ENCODE measurements at places on chromosomes 16 and 17.

DNA sequence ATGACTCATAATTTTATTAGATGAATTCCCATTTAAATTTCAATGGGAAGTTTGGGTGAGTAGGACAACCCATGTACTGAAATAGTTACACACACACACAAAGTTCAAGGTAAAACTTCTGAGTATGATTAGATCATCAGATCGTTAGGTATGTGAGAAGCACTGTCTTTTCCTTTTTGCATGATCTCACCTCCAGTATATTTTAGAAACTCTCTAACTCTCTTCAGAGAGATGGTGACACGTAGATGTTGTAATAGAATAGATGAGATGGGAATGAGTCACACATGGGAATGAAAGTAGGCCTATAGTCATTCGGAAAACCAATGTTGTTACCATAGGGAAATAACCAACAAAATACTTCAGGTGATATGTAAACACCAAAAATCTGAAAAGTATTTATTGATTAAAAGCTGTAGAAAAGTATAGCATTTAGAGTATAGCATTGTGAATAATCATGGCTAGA lies 22.2 kb downstream of the KRT23 start:
- DNase-seq, result no peak

DNA sequence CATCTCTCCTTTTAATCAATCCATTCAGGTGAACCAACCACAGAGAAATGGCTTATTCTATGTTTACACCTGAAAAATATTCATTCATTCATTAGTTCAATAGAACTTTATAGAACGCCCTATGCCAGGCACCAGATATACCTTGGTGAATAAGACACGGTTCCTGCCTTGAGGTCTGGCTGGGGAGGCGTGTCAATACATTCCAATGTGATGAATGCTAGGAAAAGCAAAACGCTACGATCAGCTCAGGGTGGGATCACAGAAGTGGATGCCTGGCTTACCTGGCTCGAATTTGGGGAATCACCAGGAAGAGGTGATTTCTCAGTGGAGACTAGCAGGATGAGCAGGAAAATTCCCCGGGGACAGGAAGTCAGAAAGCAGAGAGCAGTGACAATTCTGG lies 17.5 kb upstream of the WFIKKN2 start:
- DNase-seq, result no peak

GRCh38 chr17:37614391-37614790 lies 5.2 kb upstream of the SYNRG start:
- DNase-seq, result no peak

- no peak for DNase-seq
Measured at GRCh38 chr17:4602041-4602440, 17.7 kb downstream of the SMTNL2 start.

DNA sequence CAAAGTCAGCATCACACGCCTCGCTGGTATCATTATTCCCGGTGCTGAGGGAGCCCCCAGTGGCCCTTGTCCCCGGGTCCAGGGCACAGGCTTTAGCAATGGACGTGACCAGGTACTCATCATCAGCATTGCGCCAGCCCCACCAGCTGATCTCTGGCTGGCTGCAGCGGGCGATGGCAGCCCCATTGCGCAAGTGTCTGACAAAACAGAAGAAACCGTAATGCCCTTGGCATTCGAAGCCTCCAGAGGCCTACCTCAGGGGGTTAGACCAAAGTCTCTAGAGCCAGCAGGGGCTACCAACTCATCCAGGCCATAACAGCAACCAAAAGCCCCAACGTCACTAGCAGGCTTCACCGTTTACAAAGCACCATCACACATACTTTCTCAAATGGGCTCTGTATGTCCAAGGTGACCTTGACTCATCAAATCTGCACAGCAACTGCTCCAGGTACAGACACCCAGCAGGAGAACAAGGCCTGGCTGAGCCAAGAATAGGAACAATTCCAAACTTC lies 7.3 kb downstream of the MTMR4 start:
- no peak for DNase-seq

GRCh38 chr16:13920510-13920818 lies 510 bp downstream of the ERCC4 start:
- no peak for DNase-seq

- peak; percentile 13 for DNase-seq
Measured at GRCh38 chr16:26569793-26570192, 496.9 kb upstream of the C16orf82 start.

- DNase-seq, result no peak
Measured at GRCh38 chr17:46026166-46027047, 27.4 kb downstream of the STH start.

DNA sequence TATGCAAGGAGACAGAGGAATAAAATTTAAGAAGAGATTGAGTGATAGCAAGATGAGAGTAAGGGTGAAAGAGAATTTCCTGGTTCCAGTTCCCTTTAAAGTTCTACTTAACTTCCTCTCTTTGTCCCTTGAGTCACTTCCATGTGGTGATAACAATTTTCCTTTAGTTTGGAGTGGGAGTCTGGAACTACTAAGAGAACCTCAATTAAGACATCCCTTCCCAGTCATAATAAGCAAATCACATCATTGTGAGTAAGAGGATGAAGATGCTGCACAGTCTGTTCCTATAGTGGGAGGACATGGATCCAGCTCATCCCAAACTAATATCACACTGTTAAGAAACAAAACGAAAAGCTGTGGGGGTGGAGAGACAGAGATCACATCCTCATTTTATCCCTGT lies 24.4 kb downstream of the TBX21 start:
- DNase-seq, result no peak

DNA sequence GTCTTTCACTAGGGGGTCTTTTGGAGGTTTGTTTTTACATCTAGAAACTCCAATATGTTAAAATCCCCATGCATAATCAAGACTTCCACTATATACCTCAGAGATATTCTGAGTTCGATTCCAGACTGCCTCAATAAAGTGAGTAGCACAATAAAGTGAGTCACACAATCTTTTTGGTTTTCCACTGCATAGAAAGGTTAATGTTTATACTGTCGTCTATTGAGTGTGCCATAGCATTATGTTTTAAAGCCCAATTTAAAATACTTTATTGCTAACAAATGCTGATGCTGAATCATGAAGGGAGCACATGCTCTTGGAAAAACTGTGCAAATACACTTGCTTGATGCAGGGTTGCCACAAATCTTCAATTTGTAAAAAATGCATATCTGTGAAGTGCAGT lies 227.5 kb upstream of the ZFHX3 start:
- DNase-seq, result no peak

DNA sequence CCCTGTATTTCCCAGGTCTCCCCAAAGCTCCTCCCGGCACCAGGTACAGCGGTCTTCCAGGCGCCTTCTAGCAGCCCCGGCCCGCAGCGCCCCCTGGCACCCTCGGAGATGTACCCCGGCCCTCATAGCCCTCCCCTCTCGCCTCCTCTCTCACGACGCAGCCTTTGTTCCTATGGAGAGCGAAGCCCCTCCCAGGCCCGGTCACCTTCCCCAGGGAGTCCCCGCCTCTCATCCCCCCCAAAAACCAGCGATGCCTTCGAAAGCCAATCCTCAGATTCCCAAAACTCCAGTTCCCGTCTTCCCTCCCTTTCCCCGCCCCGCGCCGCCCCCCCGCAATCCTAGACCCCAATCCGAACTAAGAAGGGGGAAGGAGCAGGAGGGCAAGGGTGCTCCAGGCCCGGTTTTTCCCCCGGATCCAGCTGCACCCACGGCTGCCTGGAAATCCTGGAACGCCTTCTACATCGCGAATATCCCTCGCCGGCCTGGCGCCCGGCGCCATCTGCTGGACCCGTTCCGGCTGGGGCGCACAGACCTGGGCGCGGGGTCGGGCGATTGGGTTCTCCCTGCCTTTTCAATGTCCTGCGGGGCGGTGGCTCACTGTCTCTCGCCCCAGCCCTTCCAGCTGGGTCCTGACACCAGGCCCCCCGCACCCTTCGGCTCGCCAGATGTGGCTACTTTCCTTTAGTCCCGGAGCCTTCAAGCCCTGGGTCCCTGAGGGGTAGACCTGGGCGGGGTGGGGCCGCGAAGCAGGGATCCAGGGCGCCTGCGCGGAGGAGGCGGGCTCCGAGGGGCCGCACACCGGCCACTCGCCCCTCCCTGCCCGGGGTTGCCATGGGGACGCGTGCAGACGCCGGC lies at the start of gene DNAH2:
Gene DNAH2, plus strand, starts transcription at position 844 of the 855 bp plus-strand sequence. CDS start 1,991 bp downstream, outside the sequence.
- peak; percentile 98 for DNase-seq

GRCh38 chr17:16435925-16436886 lies 20.8 kb downstream of the TRPV2 start:
- DNase-seq, result no peak

All from nephron progenitor cell (in vitro differentiated cells).